ENCODE measurements at places on chromosomes 2 and 18. TPM values are rescaled to one million over a fixed set of nuclear protein-coding genes. Genes with fewer than 3 reads are reported as not detected.

GRCh38 chr2:37829616-37830395, 95.3 kb upstream of the RMDN2 start:
- H3K4me3 ChIP-seq = no peak overlapping the region
- no peaks in the 10 kb centered on the region for H3K36me3 ChIP-seq
- no peaks in the 10 kb centered on the region for H3K27me3 ChIP-seq
- no peak for DNase-seq
- peaks cover 6% of the 10 kb centered on the region for H3K4me1 ChIP-seq

- H3K27me3 ChIP-seq = peaks cover 3% of the 10 kb centered on the region
- no peak overlapping the region for H3K4me3 ChIP-seq
- no peaks in the 10 kb centered on the region for H3K36me3 ChIP-seq
- no peaks in the 10 kb centered on the region for H3K4me1 ChIP-seq
Measured at GRCh38 chr18:26981360-26982082, 116.0 kb upstream of the AQP4 start.

- H3K27ac ChIP-seq = no peak overlapping the region
- H3K4me3 ChIP-seq = no peak overlapping the region
- H3K27me3 ChIP-seq = no peaks in the 10 kb centered on the region
- no peaks in the 10 kb centered on the region for H3K4me1 ChIP-seq
Measured at GRCh38 chr18:61575419-61575818, 242.2 kb downstream of the CDH20 start.

DNA sequence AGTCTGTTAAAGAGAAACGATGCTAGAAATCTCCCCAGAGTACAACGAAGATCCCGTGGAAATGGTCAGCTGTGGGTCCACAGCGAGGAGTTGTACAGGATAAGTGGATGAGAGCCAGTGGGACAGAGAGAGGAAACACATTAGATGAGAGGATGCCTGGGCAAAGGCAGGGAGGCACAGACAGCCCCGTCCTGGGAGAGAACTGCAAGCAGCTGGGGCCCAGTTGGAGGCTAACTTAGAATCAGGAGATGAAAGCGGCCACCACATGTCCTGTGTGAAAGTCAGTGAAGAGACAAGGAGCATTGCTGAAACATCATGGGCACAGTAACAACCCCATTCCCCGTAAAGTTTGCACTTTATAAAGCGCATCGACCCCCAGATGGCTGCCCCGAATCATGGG, 157.5 kb downstream of the RAPGEF4 start:
- H3K27ac ChIP-seq = no peak overlapping the region
- H3K4me3 ChIP-seq = no peak overlapping the region
- no peak for DNase-seq
- peaks cover 5% of the 10 kb centered on the region for H3K4me1 ChIP-seq
- no peaks in the 10 kb centered on the region for H3K36me3 ChIP-seq

DNA sequence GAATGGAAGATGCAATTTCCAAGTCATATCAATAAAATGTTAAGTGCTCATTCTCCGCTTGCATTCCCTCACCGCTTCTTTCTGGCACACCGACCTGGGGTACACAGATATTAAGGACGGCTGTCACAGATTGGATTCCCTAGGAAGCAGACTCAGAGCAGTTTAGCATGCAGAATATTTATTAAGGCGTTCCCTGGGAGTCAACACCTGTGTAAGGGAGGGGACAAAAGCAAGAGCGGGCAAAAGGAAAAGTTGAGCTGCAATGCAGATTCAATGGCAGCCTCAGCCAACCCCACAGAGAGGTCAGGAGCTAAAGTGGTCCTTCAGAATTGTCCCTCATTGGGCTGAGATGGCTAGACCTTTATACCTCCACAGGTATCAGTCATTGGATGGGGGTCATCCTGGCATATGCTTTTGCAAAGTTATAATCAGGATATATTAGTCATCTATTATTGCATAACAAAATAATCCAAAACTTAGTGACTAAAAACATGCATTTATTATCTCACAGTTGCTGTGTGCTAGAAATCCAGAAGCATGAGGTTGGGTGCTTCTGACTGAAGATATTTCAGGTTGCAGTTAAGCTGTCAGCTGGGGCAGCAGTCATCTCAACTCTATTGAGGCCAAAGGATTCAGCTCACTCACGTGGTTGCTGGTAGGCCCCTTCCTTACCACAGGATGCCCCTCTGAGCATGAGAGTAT, 27.0 kb upstream of the INO80D start:
- no peak overlapping the region for H3K27ac ChIP-seq
- H3K27me3 ChIP-seq = no peaks in the 10 kb centered on the region
- H3K36me3 ChIP-seq = peaks cover 13% of the 10 kb centered on the region
- no peak for DNase-seq
- no peak overlapping the region for H3K4me3 ChIP-seq

- H3K4me1 ChIP-seq = no peaks in the 10 kb centered on the region
- H3K27ac ChIP-seq = no peak overlapping the region
- no peak for DNase-seq
Measured at GRCh38 chr2:75828826-75829225, 118.1 kb upstream of the GCFC2 start.

GRCh38 chr2:78982638-78983330, 42.7 kb upstream of the REG3G start:
- no peak for DNase-seq
- H3K4me3 ChIP-seq = no peak overlapping the region
- H3K4me1 ChIP-seq = no peaks in the 10 kb centered on the region
- H3K36me3 ChIP-seq = no peaks in the 10 kb centered on the region

- no peaks in the 10 kb centered on the region for H3K36me3 ChIP-seq
- no peaks in the 10 kb centered on the region for H3K4me1 ChIP-seq
- no peak overlapping the region for H3K27ac ChIP-seq
- no peak overlapping the region for H3K4me3 ChIP-seq
Measured at GRCh38 chr2:39629646-39630045, 36.1 kb upstream of the TMEM178A start.

DNA sequence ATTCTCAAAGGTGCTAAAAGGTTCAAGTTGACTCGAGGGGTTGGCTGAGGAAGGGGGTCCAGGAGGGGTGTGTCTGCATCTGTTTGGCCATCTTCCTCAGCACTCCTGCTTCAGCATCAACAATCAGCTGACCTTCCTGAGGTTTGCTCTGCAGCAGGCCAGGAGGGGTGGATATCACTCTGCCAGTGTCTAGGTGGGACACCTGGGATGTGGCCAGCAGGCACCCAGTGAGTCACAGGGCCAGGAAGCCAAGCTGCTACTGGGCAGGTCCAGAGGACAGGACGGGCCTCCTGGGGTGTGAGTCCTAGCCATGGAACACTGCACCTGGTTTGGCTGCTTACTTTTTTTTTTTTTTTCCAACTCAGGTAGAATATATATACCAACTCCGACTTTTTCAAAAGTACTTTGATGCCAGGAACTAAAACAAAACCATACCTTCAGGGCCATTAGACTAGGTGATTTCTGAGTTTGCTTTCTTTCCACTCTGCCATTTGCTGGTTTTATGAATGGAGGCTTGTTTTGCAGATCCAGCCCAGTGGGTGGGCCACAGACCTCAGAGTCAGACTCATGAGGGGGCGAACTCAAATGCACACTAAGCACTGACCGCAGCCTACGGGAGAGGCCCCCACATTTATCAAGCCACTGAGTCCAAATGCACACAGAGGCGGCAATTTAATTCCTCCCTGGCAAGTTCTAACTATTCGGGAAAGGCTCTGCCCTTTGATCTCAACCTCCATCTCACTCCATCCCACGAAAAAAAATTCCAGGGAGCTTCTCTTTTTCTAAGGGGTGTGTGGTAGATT, 76.0 kb downstream of the UXS1 start:
- no peaks in the 10 kb centered on the region for H3K4me1 ChIP-seq
- DNase-seq = no peak
- no peak overlapping the region for H3K4me3 ChIP-seq
- H3K36me3 ChIP-seq = peaks cover 20% of the 10 kb centered on the region

- no peak overlapping the region for H3K4me3 ChIP-seq
- no peaks in the 10 kb centered on the region for H3K27me3 ChIP-seq
- H3K36me3 ChIP-seq = no peaks in the 10 kb centered on the region
- peaks cover 9% of the 10 kb centered on the region for H3K4me1 ChIP-seq
Measured at GRCh38 chr18:9818423-9818734, 67.4 kb upstream of the TXNDC2 start.

- no peak overlapping the region for H3K4me3 ChIP-seq
- H3K27ac ChIP-seq = no peak overlapping the region
- H3K27me3 ChIP-seq = no peaks in the 10 kb centered on the region
- H3K36me3 ChIP-seq = no peaks in the 10 kb centered on the region
- no peaks in the 10 kb centered on the region for H3K4me1 ChIP-seq
Measured at GRCh38 chr2:217090024-217090473, 230.2 kb upstream of the TNP1 start.

GRCh38 chr2:16094811-16095210, 154.5 kb downstream of the MYCN start:
- no peaks in the 10 kb centered on the region for H3K4me1 ChIP-seq
- H3K4me3 ChIP-seq = no peak overlapping the region
- H3K27me3 ChIP-seq = no peaks in the 10 kb centered on the region
- H3K27ac ChIP-seq = no peak overlapping the region

DNA sequence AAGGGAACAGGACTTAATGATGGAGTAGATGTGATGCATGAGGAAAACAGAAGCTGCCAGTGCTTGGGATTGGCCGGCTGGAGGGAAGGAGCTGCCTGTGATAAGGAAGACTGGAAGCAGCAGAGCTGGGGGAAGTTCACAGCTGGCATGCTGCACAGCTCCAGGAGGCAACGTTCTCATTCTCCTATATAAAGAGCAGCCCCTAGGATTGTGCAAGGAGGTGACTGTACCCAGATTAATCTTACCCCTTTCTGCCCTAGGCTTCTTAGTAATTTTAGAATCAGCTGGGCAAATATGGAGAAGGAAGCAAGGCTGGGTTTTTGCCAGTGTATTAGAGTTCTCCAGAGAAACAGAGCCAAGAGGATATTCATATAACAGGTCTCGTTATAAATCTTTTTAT, 155.8 kb downstream of the ALPK2 start:
- no peak overlapping the region for H3K27ac ChIP-seq
- DNase-seq = no peak
- no peaks in the 10 kb centered on the region for H3K4me1 ChIP-seq
- H3K4me3 ChIP-seq = no peak overlapping the region
- H3K27me3 ChIP-seq = no peaks in the 10 kb centered on the region

DNA sequence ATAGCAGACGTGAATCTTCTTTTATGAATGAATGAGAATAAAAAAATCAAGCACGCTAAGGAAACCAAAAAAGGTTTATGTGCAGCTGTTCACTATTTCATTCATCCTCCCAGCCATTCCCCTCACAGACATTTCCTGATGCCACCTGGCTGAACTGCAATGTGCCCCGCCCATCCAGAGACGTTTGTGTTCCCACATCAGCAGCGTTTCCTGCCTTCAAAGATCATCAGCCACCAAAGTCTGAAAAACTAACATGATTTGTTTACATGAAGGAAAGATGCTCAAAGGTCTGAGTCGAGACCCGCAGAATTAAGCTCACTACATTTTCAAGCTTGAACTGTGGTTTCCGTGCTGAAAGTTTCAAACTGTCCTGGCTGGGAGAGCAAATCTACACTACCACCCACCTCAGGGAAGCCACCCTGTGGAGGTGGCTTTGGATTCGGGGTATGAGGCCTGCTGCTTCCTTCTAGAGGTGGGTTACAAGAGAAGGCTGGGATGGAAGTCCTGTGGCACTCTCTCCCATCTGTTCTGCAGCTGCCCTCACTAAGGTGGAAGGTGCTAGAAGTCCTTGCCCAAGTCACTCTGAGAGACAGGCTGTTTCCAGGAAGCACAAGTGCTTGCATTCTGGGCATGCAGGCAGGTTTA, 201.3 kb upstream of the OSR1 start:
- H3K27ac ChIP-seq = no peak overlapping the region
- no peaks in the 10 kb centered on the region for H3K36me3 ChIP-seq
- no peak overlapping the region for H3K4me3 ChIP-seq
- H3K4me1 ChIP-seq = no peaks in the 10 kb centered on the region

GRCh38 chr2:238883421-238883901, 35.6 kb downstream of the TWIST2 start:
- no peak overlapping the region for H3K4me3 ChIP-seq
- no peaks in the 10 kb centered on the region for H3K36me3 ChIP-seq
- no peak overlapping the region for H3K27ac ChIP-seq
- peak; percentile 54 for DNase-seq

DNA sequence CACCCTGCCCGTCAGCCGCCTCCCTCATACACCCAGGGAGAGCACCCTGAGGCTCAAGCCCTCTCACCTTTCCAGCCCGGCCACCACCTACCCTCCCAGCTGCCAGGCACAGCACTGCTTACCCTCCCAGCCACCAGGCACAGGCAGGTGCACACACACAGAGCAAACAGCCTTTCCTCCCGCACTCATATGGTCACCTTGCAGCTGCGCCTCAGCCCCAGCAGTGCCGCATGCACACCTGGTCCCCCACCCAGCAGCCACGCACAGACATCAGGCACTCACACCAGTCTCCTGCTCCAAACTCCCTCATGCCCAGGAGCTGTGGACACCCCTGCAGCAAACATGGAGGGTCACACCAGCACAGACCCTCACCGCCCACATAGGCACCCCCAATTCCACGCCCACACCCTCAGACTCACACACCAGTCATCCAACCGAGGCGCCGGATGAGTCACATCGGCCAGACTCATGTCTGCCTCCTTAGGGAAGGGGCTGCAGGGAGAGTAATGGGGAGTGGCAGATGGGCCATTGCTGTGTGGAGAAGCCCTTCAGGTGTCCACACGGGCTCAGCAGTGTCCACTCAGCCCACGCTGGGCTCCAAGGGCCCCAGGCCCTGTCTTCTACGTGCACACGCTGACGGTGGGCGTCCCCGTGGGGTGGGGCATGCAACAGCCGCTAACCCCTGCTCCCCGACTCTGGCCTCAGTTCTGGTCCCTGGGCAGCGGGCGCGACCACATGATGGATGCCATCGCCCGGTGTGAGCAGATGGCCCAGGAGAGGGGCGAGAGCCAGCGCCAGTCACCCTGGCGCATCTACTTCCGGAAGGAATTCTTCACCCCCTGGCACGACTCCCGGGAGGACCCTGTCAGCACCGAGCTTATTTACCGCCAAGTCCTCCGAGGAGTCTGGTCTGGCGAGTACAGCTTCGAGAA, 22.3 kb upstream of the GPR17 start:
- no peaks in the 10 kb centered on the region for H3K27me3 ChIP-seq
- H3K4me1 ChIP-seq = no peaks in the 10 kb centered on the region
- no peak overlapping the region for H3K27ac ChIP-seq
- peak; percentile 9 for DNase-seq
- no peaks in the 10 kb centered on the region for H3K36me3 ChIP-seq

- no peaks in the 10 kb centered on the region for H3K36me3 ChIP-seq
- no peak overlapping the region for H3K4me3 ChIP-seq
Measured at GRCh38 chr2:193743089-193743488, 1548.4 kb upstream of the TMEFF2 start.

- no peak overlapping the region for H3K27ac ChIP-seq
- no peak for DNase-seq
- peaks cover 3% of the 10 kb centered on the region for H3K36me3 ChIP-seq
- no peaks in the 10 kb centered on the region for H3K4me1 ChIP-seq
Measured at GRCh38 chr2:86436328-86436727, 4.8 kb upstream of the KDM3A start.

- H3K27ac ChIP-seq = no peak overlapping the region
- DNase-seq = no peak
- H3K4me1 ChIP-seq = no peaks in the 10 kb centered on the region
- no peaks in the 10 kb centered on the region for H3K36me3 ChIP-seq
Measured at GRCh38 chr2:54038835-54039234, 68.0 kb upstream of the PSME4 start.

The FBXO48 gene
- 0.67 TPM for polyA plus RNA-seq

The SKA1 gene
- 0.57 TPM for polyA plus RNA-seq

The FIGN gene
- polyA plus RNA-seq = 0.71 TPM

The PRADC1 gene
- 18.7 TPM for polyA plus RNA-seq

The TEKT4 gene
- polyA plus RNA-seq = 3.3 TPM

The ASB18 gene
- not detected for polyA plus RNA-seq

The TTC27 gene
- 10.0 TPM for polyA plus RNA-seq

The SPC25 gene
- 0.77 TPM for polyA plus RNA-seq

The ASIC4 gene
- 0.02 TPM for polyA plus RNA-seq

The ALPG gene
- polyA plus RNA-seq = 0.14 TPM

The CAVIN2 gene
- polyA plus RNA-seq = 55.1 TPM

The SP100 gene
- 72.8 TPM for polyA plus RNA-seq

The STON1 gene
- polyA plus RNA-seq = 3.8 TPM

The TMEM163 gene
- 46.9 TPM for polyA plus RNA-seq

The RGPD4 gene
- not detected for polyA plus RNA-seq
